ENCODE measurements at places on chromosomes 6 and 20. TPM values are rescaled to one million over a fixed set of nuclear protein-coding genes. Genes with fewer than 3 reads are reported as not detected.

Gene TINAG
- total RNA-seq, result not detected

Gene TFAP2D
- total RNA-seq, result not detected

Gene GPRC6A
- total RNA-seq, result not detected

Gene SALL4
- 276 TPM for total RNA-seq

Gene COL10A1
- not detected for total RNA-seq

Gene FGD2
- 0.09 TPM for total RNA-seq

Gene SNAI1
- total RNA-seq, result 7.0 TPM

Gene MYMX
- total RNA-seq, result 1.1 TPM

Gene SLC12A5
- 8.7 TPM for total RNA-seq

Gene UST
- 14.4 TPM for total RNA-seq

DNA sequence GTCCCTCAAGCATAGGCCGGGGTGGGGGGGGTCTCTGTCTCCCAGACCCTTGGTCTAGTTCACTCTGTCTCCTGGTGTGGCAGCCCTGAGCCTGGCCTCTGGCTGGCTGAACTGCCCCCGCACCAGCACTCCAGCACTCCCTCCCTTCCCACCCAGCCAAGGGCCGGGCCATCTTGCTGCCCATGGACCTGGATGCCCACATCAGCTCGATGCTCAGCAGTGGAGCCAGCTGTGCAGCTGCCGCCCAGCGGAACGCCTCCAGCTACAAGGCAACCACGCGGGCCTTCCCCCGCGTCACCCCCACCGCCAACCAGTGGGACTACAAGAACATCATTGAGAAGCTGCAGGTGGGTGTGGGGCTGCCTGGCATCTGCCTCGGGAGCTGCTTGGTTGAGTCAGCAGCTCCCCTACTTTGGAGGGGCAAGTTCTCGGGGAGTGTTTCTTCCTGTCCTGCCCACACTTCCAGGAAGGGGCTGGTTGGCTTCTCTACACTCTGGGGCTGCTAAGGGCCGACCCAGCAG lies 28.4 kb downstream of the UQCC2 start:
- no peak for DNase-seq

GRCh38 chr6:148514091-148514845 lies 171.6 kb downstream of the SASH1 start:
- no peak for DNase-seq

DNA sequence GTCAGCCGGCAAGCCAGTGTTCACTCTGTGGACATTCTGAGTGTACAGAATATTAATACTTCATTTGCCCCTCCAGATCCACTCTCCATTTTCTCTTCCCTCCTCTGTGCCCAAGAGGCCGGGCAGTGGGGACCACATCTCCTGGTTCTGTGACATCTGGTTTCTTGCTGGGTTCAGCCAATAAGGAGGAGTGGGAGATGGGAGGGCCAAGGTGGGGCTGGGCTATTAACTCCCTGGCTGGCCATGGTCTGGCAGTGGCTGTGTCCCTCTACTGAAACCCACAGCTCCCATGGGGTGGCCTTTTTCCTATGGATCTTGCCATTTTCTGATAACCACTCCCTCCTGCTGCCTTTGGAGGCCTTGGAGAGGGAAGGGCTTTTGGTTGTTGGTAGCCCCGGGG lies 30.0 kb upstream of the SALL4 start:
- no peak for DNase-seq

GRCh38 chr20:2596673-2597279 lies 55.7 kb upstream of the NOP56 start:
- DNase-seq, result no peak

- DNase-seq, result no peak
Observed at GRCh38 chr20:41011551-41012067, 17.0 kb upstream of the TOP1 start.

- DNase-seq, result peak; percentile 67
Observed at GRCh38 chr20:37943501-37944455, 40.9 kb downstream of the VSTM2L start.

Measured in H9 (cell line).